ENCODE measurements at places on chromosomes 5 and 9.

DNA sequence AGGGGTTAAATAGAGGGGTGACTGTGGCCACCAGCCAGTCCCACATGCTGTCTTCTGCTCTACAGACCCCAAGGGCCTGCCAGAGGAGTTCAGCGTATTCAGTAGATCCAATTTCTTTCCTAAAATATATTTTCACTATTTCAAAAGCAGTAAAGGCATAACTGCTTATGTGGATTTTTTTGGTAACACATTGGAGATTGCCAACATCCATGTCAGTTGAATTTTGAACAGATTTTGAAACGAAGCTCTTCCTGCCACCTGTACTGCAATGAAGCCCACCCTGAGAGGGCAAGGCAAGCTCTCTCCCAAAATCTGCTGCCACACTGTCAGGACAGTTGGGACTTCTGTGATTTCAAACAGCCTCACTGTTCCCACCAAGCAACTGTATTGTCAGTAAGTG lies 37.1 kb upstream of the SARDH start:
- DNase-seq: no peak

DNA sequence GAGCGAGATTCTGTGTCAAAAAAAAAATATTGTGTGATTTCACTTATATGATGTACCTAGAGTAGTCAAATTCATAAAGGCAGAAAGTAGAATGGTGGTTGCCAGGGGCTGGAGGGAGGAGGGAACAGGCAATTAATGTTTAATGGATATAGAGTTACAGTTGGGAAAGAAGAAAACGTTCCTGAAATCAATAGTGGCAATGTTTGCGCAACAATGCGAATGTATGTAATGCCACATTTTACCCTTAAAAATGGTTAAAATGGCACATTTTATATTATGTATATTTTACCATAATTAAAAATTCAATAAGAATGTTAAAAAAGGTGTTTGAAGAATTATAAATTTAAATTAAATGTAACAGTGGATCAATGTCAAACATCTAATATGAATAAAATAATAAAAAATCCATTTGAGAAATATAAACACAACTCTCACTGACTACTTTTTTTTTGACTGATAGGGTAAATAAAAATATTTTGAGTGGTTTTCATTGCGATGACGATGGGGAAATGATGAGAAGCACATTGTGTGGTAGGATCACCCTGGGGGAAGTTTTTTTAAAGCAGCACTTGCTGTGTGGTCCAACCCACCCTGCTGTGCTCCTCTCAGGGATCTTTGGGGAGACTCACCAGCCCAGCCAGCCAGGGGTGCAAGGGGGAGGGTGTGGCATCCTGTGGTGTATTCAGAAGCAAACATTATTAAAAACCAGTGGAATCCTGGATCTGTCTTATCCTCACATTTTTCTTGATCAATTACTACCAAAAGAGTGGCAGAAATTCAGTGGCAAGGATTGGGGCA lies 4.3 kb downstream of the FYB1 start:
- no peak for DNase-seq

DNA sequence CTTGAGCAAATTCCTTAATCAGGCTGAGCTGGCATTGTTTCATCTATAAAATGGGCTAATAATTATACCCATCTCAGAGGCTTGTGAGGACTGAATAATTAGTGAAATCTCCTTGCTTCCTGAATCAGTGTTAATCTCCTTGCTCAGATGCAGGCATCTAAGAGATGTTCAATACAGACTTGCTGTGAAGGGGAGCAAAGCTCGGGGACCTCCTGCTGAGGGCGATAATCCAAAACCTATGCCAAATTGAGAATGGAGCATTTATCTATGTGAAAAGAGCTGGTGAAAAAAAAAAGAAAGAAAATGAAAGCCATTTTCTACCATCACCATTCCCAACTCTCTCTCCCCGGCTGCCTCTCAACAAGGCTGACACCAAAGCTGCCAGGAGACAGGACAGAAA lies 37.3 kb downstream of the ADRA1B start:
- no peak for DNase-seq

GRCh38 chr9:5644501-5644900 lies 15.6 kb downstream of the RIC1 start:
- DNase-seq: no peak

DNA sequence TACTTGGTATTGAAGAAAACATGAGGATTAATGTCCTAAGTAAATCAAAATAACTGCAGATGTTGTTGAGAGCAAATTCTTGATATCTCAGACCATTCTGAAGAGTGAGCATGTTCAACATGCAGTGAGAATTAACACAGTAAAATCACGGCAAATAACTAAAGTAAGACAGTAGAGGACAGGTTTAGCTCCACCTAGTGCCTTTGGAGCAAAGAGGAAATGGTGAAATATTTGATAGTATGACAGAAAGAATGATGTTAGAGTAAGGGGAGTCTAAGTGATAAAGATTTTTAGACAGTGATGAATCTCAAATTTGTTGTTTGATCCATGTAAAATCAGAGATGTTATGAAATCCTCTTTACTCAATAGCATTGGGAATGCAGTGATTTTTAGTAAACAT lies 424.2 kb downstream of the TMEM161B start:
- no peak for DNase-seq

DNA sequence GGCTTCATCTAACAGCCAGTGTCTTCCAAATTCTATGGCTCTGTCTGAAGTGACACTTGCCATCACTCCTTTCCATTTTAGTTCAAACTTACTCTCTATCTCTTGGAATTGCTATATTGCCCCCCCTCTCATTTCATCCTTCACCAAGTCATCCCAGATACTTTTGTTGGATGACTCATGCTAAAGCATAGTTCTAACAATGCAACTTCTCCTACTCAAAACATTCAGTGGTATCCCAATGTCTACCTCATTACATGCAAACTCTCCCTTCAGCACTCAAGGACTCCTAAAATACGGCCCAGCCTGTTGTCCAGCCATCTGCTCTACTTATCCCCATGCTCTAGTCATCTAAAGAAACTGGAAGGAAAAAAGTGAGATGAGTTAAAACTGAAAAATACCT lies 171.6 kb downstream of the RASEF start:
- DNase-seq: no peak

DNA sequence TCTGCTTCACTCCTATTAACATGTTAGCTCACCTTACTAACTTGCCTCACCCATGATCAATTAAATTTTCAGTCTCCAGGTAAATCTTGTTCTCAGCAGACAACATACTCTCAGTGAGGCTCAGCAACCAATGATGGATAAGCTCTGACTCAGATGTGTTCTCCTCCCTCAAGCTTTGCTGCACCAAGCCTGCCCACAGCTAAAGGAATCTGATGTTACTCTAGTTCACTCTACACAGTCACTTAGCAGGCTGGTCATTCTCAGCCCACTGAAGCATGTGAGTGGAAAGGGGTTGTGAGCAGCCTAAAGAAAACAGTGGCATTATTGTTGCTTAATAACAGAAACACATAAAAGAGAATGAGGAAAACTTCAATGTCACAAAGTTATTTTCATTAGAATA lies 37.3 kb upstream of the CTNND2 start:
- DNase-seq: no peak

GRCh38 chr9:90872835-90873294 lies 71.2 kb downstream of the SYK start:
- DNase-seq: peak; percentile 93

DNA sequence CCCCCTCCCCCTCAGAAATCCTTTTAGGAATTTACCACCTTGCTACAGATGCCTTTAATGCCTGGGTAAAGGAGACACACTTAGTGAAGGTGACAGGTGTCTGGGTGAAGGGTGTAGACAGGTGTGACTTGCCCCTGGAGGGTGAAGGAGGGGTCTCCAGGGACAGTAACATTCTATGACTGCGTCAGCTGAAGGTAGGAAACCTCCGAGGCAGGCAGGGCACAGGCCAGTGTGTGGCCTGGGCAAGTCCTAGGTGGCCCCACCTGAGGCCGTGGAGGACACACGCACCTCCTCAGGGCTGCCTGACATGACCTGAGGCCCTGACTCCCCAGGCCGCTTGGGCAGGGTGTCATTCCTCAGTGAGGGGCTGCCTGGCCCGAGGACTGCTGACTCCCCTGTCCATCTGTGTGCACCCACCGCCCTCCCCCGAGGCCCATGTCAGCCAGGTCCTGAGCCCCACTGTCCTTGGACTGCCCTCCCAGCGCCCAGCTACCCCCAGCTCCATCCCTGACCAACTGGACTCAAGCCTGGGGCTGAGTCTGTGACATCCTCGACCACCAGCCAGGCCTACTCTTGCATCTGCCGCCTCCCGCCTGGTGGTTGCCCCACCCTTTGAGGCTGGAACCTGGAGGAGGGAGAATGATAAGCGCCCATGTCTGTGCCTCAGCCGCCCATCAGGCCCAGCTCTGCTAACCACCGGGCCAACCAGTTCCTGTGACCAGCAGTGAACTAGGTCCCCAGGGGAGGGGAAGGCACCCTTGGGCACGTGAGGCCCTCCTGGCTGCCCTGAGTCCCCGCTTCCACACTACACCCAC lies 18.4 kb downstream of the CARD19 start:
- no peak for DNase-seq

DNA sequence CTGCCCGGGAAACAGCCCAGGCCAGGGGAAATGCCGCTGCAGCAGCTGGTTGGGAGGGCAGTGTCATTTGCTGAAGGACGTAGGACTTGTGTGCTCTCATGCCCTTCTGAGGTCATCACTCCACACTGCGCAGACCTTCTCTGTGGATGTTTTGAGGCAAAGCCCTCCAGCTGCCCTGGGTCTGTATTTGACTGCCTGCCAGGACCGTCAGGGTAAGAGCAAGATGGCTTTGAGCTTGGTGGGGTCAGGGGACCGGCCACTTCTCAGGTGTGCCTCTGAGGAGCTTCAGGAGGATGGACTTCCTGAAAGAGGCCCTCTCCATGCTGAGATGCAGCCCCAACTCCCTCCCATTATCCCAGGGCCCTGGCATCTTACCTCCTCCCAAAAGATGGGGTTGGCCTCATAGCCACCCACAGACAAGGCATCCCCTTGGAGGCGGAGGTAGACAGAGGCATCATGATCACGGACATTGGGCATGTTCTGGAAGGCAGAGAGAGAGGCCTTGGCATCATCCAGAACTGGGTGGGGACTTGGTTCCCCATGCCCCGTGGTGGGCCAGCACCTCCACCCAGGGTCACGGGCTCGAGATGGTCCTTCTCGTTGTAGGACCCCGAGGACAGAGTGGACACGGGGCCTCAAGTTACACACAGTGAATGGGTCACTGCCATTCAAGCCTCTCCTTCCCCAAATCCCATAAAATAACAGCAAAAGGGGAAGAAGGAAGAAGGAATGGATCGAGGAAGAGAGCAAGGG lies 19.4 kb downstream of the SARDH start:
- no peak for DNase-seq

- no peak for DNase-seq
Observed at GRCh38 chr5:35869685-35870277, 13.1 kb downstream of the IL7R start.

GRCh38 chr9:16619402-16619801 lies 251.1 kb downstream of the BNC2 start:
- DNase-seq: no peak

GRCh38 chr9:124122813-124123462 lies 111.4 kb downstream of the LHX2 start:
- DNase-seq: no peak

- no peak for DNase-seq
Observed at GRCh38 chr9:95822015-95822414, 53.5 kb upstream of the ERCC6L2 start.

GRCh38 chr5:55665065-55665464 lies 47.1 kb downstream of the SLC38A9 start:
- DNase-seq: no peak

DNA sequence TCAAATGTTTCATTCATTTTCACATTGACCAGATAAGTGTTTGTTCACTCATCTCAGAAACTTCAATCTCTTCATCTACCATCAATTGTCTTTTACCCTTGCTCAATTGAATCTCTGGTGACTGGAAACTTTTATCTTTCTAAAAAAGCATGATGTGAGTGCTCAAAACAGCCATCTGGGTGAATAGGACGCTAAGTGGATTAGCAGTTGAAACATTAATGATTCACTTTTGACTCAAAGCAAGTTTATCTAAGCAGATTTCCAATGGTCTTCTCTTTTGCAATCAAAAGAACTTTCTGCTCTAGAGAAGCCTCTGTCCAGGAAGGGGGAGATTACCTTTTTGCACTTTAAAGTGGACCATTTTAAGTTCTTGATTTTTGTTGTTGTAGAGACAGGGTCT lies 22.2 kb downstream of the KLF4 start:
- no peak for DNase-seq

GRCh38 chr5:76470976-76471375 lies 67.9 kb downstream of the IQGAP2 start:
- no peak for DNase-seq

DNA sequence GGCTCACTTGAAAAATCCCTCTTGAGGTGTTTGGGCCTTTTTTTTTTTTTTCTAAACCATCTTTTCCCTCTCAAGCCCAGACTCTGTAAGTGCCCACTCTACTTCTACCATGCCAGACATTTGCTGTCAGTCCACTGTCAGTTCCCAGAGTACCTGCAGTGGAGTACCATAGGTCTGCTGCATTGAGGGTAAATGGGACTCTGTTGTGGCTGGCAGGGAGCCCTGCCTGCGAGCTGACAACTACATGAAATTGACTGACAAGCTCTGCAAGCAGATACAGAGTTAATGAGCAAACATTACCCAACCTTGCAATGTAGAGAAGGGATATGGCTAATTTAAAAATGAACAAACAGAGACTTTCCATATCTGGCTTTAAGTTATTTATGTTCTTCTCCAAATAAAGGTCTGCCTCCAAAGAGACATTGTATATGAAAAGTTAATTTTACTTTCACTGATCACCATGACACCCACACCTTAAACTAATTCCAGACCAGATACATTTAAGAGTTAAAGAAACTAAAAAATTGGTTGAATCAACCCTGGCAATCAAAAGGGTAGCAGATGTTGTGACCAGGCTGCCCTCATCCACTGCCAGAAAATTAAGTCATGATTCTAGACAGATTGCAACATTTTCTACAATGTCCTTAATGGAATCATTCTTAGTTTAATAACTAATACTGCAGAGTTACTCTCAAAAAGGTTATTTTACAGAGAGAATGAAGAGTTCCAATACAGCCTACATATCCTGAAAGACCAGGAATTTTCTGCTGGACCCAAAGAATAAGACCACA lies 100.4 kb upstream of the PAM start:
- no peak for DNase-seq

DNA sequence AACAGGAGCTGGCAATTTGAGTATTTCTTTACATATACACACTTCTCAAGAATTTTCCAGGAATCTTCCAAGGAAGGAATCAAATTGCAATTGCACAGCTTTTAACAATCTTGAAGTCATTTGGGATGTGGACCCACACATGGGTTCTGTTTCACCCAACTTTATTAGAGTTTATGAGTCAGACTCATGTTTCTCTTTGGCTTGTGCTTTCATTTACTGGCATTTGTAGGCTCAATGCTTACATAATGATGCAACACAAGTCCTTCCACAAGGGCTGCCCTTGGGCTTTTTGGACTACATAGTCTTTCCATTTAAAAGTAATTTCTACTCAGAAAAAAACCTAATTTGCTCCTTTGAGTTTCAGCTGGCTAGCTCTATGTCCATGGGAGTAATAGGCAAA lies 4.6 kb upstream of the CDC37L1 start:
- no peak for DNase-seq

DNA sequence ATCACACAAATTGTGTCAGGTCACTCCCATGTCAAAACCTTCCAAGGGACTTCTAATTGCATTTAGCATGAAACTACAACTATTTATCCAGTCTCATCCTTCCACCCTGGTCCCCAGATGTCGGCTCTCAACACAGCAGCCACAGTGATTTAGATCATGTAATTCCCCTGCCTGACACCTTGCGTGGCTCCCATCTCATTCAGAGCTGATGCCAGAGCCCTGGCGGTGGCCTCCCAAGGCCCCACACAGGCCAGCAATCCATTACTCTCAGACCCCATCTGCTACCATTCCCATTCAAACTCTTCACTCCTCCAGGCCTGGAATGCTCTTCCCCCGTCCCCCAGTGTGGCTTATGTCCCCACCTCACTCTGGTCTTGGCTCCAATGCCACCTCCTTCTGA lies 2.4 kb downstream of the SLC35D2 start:
- no peak for DNase-seq
